ENCODE measurements at places on chromosomes 7 and 10.

- no peak for DNase-seq
These were observed 49.3 kb upstream of the HBP1 start for GRCh38 chr7:107119376-107120105.

GRCh38 chr7:74344786-74345185 is 55.6 kb downstream of the CLIP2 start:
- DNase-seq: no peak

DNA sequence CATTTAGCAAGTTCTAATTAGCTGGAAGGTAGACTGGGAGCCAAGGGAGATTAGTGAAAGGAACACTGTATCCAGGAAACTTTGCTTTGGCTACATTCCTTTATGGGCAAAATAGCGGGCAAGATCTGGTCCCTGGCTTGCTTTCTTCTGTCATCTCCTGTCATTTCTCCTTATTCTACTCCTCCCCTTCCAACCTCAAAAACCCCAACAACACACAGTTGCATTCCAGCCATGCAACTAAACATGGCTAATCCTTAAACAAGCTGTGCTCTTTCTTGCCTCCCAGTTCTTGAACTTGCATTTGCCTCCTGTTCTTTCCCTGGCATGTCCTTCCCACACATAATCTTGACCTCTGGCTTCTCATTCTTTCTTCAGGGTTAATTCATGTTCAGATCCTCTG is 59.5 kb upstream of the CDCA7L start:
- no peak for DNase-seq

- no peak for DNase-seq
These were observed 192.7 kb downstream of the PTPRN2 start for GRCh38 chr7:158394936-158395335.

DNA sequence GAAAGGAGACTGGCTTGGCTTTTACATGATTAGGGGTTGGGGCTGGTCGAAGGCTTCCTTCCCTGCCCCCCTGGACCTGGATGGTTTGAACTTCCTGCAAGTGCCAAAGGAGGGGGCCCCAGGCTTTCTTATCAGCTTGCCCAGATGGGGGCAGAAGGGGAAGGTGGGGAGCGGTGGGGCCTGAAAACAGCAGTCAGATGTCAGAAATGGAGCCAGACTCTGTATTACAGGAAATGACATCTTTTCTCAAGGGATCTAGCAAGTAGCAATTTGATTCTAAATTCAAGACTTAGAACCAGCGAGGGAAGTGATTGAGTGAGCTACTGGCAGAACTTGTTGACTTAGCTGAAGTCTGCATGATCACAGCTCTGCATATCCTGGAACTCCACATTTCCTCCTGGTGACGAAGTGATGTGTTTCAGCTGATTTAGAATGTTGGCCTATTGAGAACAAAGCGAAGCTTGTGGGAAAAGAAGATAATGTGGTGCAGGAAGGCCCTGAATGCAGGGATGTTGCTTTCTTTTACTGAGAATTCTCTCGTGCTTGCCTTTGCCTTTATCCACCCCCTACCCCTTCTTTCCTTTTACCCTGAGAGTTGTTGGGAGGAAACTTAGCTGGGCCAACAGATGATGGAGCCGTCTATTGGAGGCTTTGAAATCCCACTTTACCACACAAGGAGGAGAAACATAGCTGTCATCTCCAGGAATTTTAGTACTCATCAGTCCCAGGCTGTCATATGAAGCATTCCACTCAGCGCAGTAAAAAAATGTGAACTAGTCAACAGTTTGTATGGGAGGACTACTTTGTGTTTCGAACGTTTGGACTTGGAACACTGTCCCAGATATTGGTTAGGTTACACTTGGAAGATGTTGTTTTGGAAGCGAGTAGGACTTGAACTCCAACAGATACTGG is 43.2 kb downstream of the CCNY start:
- no peak for DNase-seq

DNA sequence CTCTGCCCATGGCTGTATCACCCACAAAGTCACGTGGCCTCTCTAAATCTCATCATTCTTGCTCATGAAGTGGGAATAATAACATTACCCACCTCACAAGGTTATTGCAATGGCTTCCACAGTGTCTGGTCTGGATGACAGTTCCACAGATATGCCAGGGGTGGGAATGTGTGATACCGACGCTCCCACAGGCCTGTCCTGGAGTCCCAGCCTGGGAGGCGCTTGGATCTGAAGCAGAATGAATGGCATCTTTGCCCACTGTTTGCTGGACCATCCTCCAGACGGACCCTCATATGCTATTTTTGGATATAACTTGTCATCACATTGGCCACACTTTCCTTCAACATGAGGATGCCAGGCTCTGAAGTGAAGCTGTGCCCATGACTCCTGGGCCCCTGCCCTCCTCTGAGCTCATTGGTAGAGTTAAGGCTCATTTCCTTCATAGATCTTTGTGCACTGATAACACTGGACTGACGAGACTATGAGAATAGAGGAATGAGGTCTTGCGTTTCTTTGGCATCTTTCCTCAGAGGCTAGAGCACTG is 279.8 kb upstream of the ZNF32 start:
- DNase-seq: no peak

- no peak for DNase-seq
These were observed 25.3 kb upstream of the CUX1 start for GRCh38 chr7:101792051-101792681.

DNA sequence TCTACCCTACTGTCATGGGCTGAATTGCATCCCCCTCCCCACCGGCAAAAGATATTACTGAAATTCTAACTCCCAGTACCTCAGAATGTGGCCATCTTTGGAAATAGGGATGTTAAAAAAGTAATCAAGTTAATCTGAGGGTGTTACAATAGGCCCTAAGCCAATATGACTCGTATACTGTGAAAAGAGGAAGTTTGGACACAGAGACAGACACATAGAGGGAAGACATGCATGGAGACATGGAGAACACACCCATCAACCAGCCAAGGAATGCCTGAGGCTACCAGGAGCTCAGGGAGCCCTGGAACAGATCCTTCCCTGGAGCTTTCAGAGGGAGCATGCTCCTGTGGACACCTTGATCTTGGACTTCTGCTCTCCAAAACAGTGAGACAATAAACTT is 138.2 kb upstream of the ADO start:
- no peak for DNase-seq

GRCh38 chr10:117441812-117442443 is 66.7 kb upstream of the PDZD8 start:
- no peak for DNase-seq

DNA sequence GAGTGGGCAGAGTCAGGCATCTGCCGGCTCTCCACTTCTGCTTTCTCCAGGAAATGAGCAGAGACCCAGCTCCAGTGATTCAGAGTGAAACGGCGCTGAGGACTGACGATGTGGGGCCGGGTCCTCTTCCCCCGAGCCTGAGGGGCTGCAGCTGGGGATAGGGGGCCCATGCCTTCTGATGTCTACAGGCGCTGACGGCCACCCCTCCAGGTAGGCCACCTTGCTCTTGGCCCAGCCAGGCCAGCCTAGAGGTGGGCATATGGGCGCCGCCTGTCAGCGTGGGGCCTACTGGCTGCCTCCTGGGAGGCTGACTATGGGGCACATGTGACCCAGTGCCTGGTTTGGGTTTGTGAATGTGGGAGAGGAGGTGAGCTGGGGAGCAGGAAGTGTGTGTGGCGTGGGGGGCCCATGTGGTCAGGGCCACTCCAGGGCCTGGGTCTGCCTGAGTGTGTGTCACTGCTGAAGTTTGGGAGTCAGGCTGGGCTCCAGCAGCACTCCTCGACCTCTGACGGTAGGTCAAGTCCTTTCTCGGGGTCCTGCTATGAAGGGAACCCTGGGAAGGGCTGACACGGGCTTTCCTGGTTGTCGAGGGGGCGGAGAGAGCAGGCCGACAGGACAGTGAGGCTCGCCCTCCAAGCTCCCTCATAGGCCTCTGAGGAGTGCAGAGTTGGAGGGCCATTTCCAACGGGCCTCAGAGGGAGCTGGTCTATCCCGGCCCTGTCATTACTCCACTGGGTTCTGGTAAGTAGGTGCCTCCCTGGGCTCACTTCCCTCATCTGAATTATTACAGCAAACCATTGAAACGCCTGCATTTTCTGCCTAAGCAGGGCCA is at the start of gene WDFY4:
WDFY4 (plus strand) TSS at position 82 of the 832 bp plus-strand sequence. CDS start 24,860 bp downstream, outside the sequence.
- DNase-seq: no peak

DNA sequence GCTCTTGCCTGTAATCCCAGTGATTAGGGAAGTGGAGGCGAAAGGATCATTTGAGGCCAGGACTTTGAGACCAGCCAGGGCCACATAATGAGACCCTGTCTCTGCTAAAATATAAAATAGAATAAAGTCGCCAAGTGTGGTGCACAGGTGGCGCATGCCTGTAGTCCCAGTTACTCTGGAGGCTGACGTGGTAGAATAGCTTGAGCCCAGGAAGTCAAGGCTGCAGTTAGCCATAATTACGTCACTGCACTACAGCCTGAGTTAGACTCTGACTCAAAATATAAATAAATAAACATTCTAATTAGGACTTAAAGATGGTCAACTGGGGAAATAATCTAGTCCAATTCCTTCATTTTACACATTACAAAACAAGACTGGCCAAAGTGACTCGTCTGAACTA is 768 bp downstream of the CHCHD2 start:
- DNase-seq: no peak

DNA sequence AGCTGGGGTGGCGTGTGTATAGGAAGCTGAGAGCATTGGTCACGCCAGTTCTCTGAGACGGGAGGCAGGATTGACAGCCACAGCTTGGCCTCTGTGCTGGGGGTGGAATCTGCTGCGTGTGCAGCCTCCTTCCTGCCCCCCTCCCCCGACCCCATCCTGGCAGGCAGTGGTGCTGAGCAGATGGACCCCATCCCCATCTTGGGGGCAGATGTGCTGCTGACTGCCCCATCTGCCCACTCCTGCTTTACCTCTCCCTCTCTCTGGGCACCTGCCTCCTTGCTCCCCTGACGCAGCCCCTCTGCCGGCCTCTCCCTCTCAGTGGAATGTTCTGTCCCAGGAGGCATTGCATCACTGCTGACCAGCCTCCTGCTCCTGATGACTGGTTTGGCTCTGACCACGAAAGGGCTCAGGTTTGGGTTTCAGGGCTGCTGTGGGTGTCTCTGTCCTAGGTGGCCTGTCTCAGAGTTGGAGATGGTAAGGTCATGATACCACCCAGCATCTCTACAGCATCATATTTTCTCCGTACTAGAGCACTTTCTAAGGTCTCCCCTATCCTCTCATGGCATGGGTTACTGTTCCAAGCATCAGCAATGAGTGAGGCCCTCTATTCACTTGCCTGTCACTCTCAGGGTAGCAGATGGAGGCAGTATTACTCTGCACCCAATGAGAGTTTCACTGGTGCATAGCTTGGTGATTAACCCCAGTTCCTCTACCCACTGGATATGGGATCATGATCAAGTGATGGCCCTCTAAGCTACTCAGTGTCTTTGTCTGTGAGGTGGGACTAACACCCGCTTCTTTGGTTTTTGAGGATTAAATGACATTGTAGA is 81.9 kb downstream of the RBM20 start:
- DNase-seq: no peak

DNA sequence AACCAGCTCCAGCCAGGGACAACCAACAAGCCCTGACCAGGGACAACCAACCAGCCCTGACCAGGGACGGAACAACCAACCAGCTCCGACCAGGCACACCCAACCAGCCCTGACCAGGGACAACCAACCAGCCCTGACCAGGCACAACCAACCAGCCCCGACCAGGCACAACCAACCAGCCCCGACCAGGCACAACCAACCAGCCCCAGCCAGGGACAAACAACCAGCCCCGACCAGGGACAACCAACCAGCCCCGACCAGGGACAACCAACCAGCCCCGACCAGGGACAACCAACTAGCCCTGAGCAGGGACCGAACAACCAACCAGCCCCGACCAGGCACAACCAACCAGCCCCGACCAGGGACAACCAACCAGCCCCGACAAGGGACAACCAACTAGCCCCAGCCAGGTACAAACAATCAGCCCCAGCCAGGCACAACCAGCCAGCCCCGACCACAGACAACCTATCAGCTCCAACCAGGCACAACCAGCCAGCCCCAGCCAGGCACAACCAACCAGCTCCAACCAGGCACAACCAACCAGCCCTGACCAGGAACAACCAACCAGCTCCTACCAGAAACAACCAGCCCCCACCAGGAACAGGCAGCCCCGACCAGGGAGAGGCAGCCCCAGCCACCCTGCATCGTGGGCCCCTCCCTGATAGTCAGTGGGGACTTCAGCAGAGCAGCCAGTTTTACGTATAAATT is 56.4 kb downstream of the PROSER2 start:
- no peak for DNase-seq

- DNase-seq: no peak
These were observed 229.9 kb downstream of the KIAA1217 start for GRCh38 chr10:24438800-24439199.

GRCh38 chr10:110852255-110852896 is 19.4 kb upstream of the PDCD4 start:
- no peak for DNase-seq

GRCh38 chr7:151197932-151198331 is 10.9 kb upstream of the ASB10 start:
- no peak for DNase-seq

DNA sequence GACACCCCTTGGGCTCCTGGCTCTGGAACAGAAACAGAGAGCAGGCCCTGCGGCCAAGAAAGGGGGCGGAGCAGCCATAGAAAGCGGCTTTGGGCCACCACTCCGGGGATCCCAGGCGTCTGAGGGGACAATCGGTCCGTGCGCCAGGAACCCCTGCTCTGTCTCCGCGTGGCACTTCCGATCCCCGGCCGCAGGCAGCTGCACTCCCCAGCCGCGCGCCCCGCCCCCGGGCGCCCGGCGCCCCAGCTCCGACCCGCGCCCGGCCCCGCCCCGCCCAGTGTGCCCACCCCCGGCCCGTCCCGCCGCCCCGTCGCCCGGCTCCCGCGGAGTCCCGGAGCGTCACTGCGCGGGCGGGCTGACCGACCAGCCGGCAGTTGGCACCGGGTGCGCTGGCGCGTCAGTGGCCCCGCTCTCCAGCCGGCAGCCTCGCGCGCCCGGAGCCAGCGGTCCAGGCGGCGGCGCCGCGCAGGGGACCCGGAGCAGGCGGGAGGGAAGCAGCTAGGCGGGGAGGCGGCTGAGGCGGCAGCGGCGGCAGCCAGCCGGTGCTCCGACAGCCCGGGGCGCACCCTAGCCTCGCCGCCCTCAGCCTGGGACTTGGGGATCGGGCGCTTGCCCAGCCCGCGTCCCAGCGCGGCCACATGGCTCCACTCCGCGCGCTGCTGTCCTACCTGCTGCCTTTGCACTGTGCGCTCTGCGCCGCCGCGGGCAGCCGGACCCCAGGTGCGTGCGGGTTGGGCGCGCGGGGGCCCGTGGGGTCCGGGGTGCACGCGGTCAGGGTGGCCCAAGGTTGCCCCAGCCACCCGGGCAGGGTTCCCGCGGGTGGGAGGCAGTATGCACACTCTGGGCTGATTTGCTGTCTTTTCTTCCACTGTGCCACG is at the start of gene ADAMTS14:
ADAMTS14 (plus strand) TSS at position 342 of the 878 bp plus-strand sequence; CDS start at position 639, 297 bp downstream.
- DNase-seq: no peak
